ENCODE measurements at places on chromosomes 12 and 14. TPM values are rescaled to one million over a fixed set of nuclear protein-coding genes. Genes with fewer than 3 reads are reported as not detected.

The LTB4R2 gene
- 3.6 TPM for total RNA-seq

The SRSF5 gene
- total RNA-seq, result 208 TPM

The SYNE3 gene
- total RNA-seq, result 0.70 TPM

The PZP gene
- total RNA-seq, result not detected

The TAS2R8 gene
- not detected for total RNA-seq

The HOXC9 gene
- total RNA-seq, result 13.7 TPM

The TSPAN19 gene
- not detected for total RNA-seq

The GARIN6 gene
- not detected for total RNA-seq

The C1S gene
- 73.4 TPM for total RNA-seq

The PELI2 gene
- total RNA-seq, result 1.6 TPM

The DPY19L2 gene
- 1.4 TPM for total RNA-seq

The FBXO34 gene
- 12.0 TPM for total RNA-seq

The HHIPL1 gene
- total RNA-seq, result 0.28 TPM

The MAPK1IP1L gene
- total RNA-seq, result 113 TPM

The AICDA gene
- 0.17 TPM for total RNA-seq

The GPR137C gene
- total RNA-seq, result 0.15 TPM

The THAP2 gene
- 4.2 TPM for total RNA-seq

The SPX gene
- total RNA-seq, result 4.0 TPM

The BDKRB1 gene
- 0.34 TPM for total RNA-seq

The SRGAP1 gene
- total RNA-seq, result 12.2 TPM

The NPFF gene
- total RNA-seq, result 0.19 TPM

Data from A549 treated with AZD2906 at 1 μM for 4 hours (cell line).